ENCODE measurements at places on chromosomes 16 and 17. TPM values are rescaled to one million over a fixed set of nuclear protein-coding genes. Genes with fewer than 3 reads are reported as not detected.

The C17orf50 gene
- total RNA-seq: not detected

The COX6A2 gene
- total RNA-seq: not detected

- no peak overlapping the region for H3K27ac ChIP-seq
- no peaks in the 10 kb centered on the region for H3K4me1 ChIP-seq
- peaks cover 17% of the 10 kb centered on the region for H3K36me3 ChIP-seq
- H3K4me3 ChIP-seq: no peak overlapping the region
- DNase-seq: no peak
Observed at GRCh38 chr16:88077328-88078108, 126.3 kb downstream of the BANP start.

GRCh38 chr16:30808146-30808545 is 21.1 kb upstream of the ZNF629 start:
- no peak overlapping the region for H3K4me3 ChIP-seq
- DNase-seq: no peak
- peaks cover 1% of the 10 kb centered on the region for H3K27me3 ChIP-seq

GRCh38 chr16:54508351-54508750 is 221.8 kb upstream of the IRX3 start:
- H3K27me3 ChIP-seq: peaks cover 11% of the 10 kb centered on the region
- DNase-seq: no peak
- no peak overlapping the region for H3K4me3 ChIP-seq
- H3K27ac ChIP-seq: no peak overlapping the region
- H3K36me3 ChIP-seq: no peaks in the 10 kb centered on the region

The SLC22A31 gene
- total RNA-seq: 0.39 TPM

GRCh38 chr16:87407511-87408112 is 15.5 kb downstream of the MAP1LC3B start:
- H3K36me3 ChIP-seq: peaks cover 14% of the 10 kb centered on the region
- H3K27me3 ChIP-seq: no peaks in the 10 kb centered on the region
- H3K4me1 ChIP-seq: peaks cover 3% of the 10 kb centered on the region
- no peak overlapping the region for H3K27ac ChIP-seq
- no peak for DNase-seq

Measured in activated CD4-positive, alpha-beta memory T cell treated with anti-CD3 and anti-CD28 coated beads for 36 hours (primary cell).